ENCODE measurements at places on chromosomes 7 and 10.

DNA sequence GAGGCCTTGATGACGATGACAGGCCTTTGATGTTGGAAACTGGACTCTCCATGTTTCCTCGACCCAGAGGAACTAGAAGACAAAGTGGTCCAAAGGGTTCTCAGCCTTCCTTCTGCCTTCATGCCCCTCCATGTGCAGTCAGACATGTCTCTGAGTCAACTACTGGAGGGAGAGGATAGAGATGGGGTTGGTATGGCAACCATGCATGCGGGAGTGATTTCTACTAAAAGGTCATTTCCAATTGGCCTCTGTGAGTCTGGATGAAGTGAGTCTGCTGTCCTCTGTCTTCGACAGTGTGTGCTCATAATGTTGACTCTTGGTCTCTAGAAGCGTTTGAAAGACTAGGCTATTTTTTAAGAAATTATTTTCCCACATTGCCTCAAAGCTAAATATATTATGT is 29.2 kb downstream of the STK17A start:
- no peak for DNase-seq

GRCh38 chr10:24479806-24480205 is 243.9 kb downstream of the ARHGAP21 start:
- no peak for DNase-seq

DNA sequence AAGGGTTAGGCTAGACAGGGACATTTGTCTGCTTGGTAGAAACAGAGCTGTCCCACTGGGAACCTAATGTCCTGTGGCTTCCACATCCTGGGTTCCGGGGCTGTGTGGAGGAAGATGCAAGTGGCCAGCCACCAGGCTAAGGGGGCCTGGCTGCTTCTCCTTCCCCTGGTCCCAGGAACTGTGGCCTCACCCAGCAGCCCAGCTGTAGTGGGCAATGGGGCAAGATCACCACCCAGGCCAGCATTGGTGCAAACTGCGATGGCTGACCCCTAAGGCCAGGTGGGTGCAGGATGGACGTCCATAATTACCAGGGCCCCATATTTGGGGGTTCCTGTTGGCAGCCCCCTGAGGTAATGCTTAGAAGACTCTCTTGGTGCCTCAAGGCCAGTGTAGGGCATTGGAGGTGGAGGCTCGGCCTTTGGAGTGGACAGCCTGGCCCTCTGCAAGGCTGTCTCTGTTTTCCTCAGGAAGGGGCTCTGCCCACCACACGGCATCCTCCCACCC is 226.7 kb downstream of the TCF7L2 start:
- DNase-seq, result no peak

DNA sequence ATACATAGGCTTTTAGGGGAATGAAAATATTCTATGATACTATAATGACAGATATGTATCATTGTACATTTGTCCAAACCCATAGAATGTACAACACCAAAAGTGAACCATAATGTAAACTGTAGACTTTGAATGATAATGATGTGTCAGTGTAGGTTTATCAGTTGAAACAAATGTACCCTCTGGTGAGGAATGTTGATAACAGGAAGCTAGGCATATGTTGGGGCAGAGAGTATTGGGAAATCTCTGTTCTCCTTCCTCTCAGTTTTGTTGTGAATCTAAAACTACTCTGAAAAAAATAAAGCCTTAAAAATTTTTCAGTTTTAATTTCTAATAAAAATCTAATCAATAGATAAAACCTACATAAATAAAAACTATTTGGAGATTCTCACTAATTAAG is 36.9 kb downstream of the C1GALT1 start:
- DNase-seq, result no peak

GRCh38 chr10:28619455-28619854 is 57.9 kb upstream of the BAMBI start:
- DNase-seq, result no peak

DNA sequence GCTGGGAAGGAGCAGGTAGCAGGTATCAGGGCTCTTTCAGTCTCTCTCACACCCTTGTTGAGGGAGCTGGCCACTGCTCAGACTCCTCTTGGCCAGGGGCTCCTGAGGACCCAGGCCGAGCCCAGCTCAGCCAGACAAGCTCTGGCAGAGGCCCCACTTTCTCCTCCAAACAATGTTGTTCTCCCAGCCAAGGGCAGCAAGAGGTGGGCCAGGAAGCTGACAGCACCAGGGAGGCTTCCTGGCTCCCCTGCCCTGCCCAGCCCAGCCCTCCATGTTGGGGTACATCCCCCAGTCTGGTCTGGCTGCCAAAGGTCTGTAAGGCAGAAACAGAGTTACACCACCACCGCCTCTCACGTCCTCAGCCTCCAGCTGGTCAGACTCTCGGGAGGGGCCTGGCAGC is 33.9 kb upstream of the COL13A1 start:
- DNase-seq, result no peak
